ENCODE measurements at places on chromosomes 12 and 14.

- peak; percentile 80 for DNase-seq
Measured at GRCh38 chr12:48814262-48815125, 3.8 kb upstream of the CACNB3 start.

- DNase-seq = no peak
Measured at GRCh38 chr12:10027311-10027710, 3.2 kb upstream of the CLEC9A start.

GRCh38 chr14:101373690-101374295, 187.5 kb upstream of the DIO3 start:
- DNase-seq = no peak

DNA sequence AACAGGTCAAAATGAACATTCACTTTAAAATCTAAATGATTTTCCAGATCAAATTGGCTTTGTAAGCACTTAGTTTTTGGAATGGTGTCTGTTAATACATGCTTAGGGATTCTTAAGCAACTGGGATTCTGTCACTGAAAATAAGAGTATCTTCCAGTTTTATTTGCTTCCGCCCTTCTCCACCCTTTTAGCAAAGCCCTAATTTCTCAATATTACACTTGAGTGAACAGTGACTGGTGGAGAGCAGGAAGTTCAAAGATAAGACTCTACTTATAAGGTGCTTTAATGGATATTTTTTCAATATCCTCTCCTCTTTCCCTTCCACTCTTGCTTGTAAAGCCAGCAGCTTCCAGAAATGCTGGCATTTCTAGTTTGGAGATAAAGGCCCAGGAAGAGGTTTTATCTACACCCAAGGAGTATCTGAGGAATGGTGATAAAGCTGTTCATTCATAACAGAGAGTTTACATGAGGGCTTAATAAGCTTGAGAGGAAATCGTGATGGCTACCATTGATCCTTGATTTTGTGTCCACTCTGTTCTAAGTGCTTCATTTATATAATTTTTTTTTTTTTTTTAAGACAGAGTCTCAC, 265.9 kb upstream of the PRICKLE1 start:
- no peak for DNase-seq

GRCh38 chr14:104632781-104633180, 28.2 kb upstream of the TMEM179 start:
- DNase-seq = no peak

DNA sequence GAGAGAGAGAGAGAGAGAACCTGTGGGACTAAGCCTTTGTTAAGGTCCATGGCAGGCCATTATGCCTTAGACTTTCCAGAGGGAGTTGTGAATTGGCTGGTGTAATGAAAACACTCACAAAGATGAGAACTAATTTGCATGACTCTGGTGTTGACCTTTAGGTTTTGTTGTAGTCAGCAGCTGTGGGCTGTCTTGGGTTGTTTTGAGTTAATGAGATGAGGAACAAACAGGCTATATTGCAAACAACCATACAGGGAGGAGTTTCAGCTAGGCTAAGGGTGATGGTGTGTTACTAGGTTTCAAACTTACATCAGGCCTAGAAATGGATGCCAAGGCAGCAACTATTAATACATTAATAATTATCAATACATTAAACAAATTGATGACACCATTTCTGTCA, 26.3 kb downstream of the ATXN7L3B start:
- DNase-seq = no peak
